ENCODE measurements at places on chromosomes 16 and 17.
A peak's percentile ranks its signal among the peaks of the same experiment; 100 is the strongest.

DNA sequence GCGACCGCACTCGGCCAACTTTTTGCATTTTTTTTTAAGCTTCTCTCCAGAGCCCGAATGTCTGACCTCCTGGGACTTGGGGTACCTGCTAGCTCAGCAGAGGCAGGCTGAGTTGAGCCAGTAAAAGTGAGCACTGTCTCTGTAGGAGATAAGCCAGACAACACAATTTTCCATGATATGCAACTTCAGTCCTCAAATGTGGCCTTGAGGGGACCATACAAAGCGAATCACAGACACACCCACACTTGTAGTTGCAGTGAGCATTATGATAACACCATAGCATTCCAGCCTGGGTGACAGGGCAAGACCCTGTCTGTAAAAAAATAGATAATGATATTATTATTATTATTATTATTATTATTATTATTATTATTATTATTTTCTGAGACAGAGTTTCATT lies 2.6 kb downstream of the DPEP2 start:
- no peak for DNase-seq

- DNase-seq, result no peak
Measured at GRCh38 chr17:73304438-73304837, 7.4 kb downstream of the CDC42EP4 start.

- DNase-seq, result peak; percentile 73
Measured at GRCh38 chr17:58156839-58157803, 8.9 kb downstream of the OR4D1 start.

DNA sequence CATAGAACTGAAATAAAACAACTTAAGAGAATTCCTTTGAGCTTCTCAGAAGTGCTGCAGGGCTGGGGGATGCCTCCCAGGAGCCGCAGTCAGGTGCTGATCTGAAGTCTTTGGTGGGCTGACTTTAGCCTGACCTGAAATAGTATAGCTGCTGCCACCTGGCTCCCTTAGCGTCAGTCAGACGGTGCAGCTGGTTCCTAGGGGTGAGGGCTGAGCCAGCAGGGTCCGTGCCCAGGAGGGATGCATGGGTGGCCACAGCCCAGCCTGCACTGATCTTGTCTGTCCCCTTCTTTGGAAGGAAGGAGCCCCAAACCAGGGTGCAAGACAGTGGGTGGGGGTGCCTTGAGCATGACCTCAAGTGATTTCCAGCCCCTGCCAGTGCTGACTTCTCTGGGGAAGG lies 11.5 kb downstream of the MAPT start:
- no peak for DNase-seq

GRCh38 chr16:35142809-35143192 lies 1683.4 kb downstream of the TP53TG3F start:
- DNase-seq, result no peak

DNA sequence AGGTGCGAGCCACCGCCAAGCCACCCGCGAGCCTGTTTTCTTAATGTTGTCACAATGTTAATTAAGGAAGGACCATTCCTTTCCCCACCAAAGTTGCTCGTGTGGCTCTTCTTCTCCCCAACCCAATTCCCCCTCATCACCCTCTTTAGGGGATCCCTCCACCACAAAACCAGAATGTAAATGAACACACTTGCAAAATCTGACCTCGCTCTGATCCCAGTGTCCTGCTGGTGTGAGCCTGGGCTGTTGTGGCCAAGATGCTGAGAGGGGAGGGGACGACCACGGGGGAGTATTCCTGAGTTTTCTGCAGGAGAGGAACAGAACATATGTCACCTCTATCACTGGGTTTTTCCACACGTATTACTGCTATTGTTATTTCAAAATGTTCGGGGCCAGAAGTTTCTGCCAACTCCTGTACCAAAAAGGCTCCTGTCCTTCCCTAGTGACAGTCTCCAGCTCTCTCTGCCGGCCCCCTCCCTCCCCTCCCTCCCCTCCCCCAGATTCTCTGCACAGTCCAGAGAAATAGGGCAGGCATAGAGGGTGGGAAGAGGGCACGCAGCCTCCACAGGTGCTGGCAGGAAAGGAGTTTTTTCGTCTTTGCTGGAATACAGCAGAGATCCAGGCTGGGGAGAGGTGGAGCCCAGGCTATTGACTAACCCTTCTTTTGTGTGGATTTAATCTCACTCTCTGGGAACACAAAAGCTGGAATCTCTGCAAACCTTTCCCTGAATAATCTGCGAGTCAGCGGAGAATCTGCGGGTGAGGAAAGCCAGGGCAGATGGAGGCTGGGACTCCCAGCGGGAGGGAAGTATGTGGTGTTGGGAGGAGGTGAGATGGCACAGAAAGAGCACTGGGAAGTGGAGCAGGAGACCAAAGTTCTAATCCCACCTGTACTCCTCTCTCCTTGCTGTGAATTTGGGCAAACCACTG lies 4.5 kb upstream of the CA4 start:
- no peak for DNase-seq

GRCh38 chr16:27566417-27566816 lies 16.5 kb downstream of the KATNIP start:
- DNase-seq, result no peak

DNA sequence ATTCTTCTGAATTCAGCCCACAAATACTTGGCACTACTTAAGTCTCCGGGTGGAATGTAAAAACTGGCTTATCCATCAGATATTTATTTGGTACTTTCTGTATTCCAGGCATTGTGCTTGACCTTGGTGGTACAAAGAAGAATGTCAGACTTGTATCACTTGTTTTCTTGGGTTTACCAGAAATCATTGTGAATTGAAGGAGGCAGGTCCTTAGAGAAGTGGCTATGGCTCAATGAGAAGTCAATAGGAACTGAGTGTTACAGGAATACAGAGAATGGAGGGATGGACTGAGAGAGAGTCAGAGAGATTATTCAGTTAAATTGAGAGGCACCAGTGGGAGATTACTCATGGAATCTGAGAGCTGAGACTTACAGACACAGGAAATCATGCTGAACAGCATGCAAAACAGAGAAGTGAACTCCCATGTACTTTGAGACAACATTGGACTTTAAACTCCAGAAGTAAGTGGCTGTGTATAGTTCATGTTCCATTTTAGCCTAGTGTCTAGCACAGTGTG lies 704.1 kb downstream of the CDH11 start:
- no peak for DNase-seq

GRCh38 chr16:89973235-89973634 lies 24.7 kb downstream of the DEF8 start:
- no peak for DNase-seq

DNA sequence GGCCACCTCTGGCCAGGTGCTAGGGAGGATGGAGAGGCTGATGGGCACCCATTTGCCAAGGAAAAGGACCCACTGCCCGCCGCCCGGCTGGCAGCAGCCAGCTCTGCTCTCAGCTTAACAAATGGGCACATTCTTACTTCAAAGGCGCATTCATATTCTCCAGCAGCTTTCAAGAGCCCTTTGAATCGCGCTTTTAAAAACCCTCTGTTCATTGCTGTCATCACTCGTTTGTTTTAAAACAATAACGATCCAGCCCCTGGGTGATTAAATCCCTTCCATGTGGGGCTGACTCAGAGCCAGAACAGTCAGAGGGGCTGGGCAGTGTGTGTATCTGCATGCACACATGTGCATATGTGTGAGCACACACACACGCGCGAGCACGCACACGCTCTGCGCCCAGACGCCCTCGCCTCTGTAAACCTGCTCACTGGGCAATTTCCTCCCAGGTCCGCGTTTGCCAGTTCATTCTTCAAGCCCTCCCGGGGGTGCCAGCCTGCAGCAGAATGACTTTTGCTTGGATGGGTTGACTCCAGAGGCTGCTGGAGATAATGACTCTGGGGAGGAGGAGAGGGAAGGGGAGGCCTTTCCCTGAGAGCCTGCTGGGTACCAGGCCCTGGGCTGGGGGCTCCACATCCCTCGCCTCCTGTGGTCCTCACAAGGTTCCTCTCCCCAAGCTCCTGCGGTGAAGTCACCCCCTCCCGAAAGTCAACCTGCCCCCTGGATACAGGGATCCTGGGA lies 133.1 kb downstream of the SDK2 start:
- DNase-seq, result no peak

DNA sequence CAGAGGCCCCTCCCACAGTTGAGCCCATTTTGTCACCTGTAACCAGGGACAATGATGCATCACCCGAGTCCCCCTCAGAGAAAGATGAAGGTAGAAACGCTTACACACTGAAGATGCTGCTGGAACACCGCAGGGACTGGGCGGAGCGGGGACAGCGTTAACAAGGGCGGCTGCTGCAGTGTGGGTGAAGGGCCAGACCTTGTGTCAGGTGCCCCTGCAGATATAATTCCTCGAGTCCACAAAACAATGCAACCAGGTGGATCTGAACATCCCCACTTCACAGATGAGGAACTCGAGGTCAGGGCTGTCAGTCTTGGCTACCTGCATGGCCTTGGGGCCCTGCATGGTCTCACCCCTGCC lies 6.3 kb upstream of the MAPK7 start:
- no peak for DNase-seq

GRCh38 chr17:80529104-80529903 lies 15.3 kb upstream of the RPTOR start:
- no peak for DNase-seq

GRCh38 chr17:2174014-2174413 lies 119.1 kb downstream of the HIC1 start:
- no peak for DNase-seq

- DNase-seq, result no peak
Measured at GRCh38 chr17:4014148-4014927, 50.1 kb upstream of the ATP2A3 start.

- DNase-seq, result no peak
Measured at GRCh38 chr17:65751263-65751662, 189.8 kb upstream of the AXIN2 start.

DNA sequence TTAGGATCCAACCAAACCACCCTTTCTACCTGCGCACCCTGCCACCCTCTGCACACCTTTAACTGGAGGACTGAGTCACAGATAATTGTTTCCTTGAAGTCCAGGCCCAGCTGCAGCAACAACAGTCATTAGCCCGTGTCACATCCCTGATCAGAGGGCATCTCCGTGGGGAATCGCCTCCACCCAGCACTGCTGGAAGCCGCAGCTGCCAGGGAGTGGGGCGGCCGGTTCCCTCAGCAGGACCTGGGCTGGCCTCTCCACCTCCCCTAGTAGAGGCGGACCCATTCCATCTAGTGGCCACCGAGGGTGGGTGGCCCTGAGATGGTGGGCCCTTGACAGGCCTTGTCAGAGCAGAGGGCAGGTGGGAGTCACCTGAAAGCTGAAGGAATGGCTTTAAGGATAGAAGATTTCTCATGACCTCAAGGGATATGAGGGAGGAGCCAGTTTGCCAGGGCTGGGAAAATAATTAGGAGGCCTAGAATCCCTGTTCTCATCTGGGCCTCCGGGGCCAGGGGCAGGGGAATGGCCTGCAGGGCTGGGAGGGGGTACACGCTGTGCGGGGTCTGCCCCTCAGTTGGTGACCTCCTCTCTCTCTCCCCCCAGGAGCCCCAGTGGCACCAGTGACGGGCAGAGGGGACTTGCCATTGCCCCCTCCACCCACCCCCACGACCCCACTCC lies 6.2 kb downstream of the PRSS53 start:
- DNase-seq, result no peak

GRCh38 chr17:81309140-81309858 lies 14.2 kb upstream of the SLC38A10 start:
- no peak for DNase-seq

DNA sequence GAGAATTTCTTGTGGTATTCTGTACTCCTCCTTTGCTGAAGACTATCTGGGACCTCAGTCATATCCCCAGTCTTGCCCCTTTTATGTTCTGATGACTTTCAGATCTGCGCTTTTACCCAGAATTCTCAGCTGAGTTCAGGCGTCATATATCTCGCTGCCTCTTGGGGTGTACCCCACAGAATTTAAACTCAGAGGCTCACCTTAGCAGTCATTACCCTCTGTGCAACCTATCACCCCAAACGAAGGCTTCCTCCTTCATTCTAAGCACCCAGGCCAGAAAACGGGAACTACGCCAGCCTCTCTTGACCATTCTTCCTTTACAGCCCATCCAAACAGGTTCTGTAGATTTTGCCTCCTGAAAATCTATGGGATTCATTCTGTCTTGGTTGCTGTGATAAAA lies 574.8 kb upstream of the C16orf82 start:
- no peak for DNase-seq

DNA sequence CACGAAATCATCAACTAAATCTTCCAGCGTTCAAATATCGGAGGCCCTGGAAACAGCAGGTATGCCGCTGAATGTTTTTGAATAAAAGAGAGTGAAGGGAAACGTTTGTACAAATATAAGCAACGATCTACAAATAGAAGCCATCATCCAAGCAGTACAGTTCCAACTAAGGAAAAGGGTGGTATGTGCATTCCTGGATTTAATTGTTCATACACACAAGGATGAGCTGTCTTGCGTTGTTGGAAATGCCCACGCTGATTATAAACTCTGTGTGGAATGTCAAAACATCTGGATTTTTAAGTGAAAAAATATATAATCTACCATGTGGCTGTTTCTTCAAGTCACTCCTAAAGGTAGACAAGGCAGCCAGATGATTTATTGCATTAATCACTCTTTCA lies 191.8 kb upstream of the HSBP1 start:
- DNase-seq, result no peak

DNA sequence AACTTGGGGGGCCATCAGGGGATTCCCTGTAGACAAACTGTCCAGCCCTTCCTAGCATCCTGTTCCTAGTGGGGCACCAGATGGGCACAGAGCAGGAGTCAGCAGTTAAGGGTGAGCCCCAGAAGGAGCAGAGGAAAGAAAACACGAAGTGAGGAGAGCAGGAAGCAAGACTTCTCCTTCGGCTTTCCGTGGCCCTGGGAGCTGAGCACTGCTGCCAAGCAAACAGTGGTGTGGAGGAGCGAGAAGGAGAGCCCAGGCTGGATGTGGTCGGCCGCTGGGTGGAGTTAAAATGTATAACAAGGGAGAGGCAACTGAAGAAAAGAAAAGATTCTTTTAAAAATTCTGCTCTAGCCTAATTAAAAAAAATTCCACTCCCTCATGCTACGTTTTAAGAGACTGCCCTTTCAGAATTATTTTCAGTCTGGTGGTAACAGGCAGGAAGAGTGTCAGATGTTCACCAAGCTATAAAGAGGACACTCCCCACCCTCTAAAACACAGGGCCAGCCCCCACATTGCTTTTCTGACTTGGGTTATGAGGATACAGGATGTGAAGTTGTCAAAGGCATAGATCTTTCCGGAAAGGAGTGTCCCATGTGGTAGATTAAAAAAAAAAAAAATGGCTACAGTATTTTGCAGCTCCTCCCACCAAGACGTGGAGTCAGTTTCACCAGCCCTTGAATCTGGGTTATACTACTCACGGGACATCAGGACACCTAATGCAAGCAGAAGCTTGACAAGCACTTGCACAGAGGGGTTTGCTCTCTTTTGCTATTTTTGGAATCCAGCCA lies 74.9 kb upstream of the ZFHX3 start:
- DNase-seq, result peak; percentile 2

Measured in T-helper 2 cell (primary cell).